ENCODE measurements at places on chromosomes 4 and X. TPM values are rescaled to one million over a fixed set of nuclear protein-coding genes. Genes with fewer than 3 reads are reported as not detected.

DNA sequence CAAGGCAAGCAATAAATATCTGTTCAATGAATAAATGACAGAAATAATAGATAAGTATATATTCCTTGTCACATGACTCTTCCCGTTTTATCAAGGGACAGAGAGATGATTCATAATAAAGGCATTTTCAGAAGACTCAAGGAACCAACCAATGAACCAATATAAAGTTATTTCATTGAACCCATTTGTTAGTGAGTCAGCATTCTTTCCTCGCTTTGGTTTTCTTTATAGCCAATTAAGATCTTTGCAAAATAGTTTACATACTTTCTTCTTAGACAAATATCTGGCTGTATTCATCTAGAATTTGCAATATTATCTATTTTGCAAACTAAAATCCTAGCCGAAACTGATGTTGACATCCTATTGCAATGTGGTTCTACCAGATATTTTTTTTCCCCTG is 269.4 kb downstream of the IL15 start:
- no peak overlapping the region for H3K4me3 ChIP-seq
- no peaks in the 10 kb centered on the region for H3K4me1 ChIP-seq
- no peak for DNase-seq
- H3K27me3 ChIP-seq: no peaks in the 10 kb centered on the region

DNA sequence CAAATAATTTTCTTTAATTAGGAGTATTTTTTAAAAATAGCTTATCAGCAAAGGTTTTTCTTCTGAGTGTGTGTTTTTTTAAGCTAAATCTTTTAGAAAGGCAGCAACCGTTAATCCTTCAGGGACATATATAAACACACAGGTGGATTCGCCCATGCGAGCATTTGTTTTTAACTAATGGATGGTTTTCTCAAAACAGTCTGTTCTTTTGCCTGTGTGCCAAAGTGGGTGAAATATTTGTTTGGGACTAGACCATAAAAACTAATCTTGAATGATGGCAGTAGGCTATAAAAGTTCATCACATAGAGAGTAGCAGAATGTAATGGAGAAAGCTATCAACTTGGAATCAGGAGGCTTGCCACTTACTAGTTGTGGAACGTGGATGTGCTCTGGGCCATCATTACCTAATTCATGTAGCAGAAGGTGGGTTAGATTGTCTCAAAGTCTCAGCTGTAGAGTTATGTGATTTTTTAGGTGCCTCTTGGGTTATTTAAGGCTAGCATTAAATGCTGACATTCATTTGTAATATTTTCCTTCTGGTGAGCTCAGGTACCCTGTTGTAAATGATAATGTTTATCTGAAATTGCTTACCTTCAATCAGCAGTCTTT is 7.4 kb upstream of the TAPT1 start:
- peaks cover 7% of the 10 kb centered on the region for H3K4me1 ChIP-seq
- no peaks in the 10 kb centered on the region for H3K27me3 ChIP-seq
- no peaks in the 10 kb centered on the region for H3K36me3 ChIP-seq
- no peak overlapping the region for H3K4me3 ChIP-seq
- DNase-seq: no peak

DNA sequence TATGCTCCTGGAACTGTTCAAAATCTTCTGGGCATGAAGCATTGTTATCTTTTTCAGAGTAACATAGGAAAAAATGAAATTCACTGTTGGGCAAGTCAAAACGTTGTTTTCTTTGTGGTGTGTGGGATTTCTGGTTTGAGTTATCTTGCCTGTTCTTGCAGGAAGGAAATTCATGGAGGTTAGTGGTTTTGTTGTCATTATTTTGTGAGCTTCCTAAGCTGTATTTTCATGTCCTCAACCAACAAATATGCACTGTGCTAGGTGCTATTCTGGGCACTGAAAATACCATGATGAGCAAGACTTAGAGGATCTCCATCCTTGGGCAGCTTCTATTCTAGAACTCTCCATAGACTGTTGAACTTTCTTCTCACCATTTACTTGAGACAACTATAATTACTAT is 16.9 kb downstream of the SPINK2 start:
- no peaks in the 10 kb centered on the region for H3K27me3 ChIP-seq
- no peak overlapping the region for H3K27ac ChIP-seq
- no peak overlapping the region for H3K4me3 ChIP-seq
- no peaks in the 10 kb centered on the region for H3K4me1 ChIP-seq
- no peaks in the 10 kb centered on the region for H3K36me3 ChIP-seq
- DNase-seq: no peak

DNA sequence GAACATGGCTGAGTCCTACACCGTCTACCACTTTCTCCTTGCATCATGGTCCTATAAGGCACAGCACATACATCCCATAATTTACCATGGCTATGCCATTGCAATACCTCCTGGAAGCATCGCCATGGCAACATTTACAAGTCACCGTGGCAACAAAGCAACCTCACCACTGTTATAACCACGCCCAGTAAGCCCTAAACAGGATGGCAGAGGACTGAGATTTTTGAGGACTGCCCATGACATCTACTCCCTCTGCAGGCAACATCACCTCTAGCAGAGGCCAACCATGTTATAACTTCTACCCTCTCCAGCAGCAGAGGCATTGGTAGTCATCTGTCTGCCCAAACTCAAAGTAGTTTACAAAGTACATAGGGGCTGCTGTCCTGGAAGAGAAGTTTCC is 29.7 kb downstream of the BCOR start:
- DNase-seq: no peak
- no peak overlapping the region for H3K4me3 ChIP-seq
- no peak overlapping the region for H3K27ac ChIP-seq
- peaks cover 52% of the 10 kb centered on the region for H3K36me3 ChIP-seq
- H3K4me1 ChIP-seq: no peaks in the 10 kb centered on the region

GRCh38 chr4:182307746-182308145 is 64.5 kb downstream of the TENM3 start:
- H3K27ac ChIP-seq: no peak overlapping the region
- H3K36me3 ChIP-seq: no peaks in the 10 kb centered on the region
- H3K4me1 ChIP-seq: no peaks in the 10 kb centered on the region

- no peaks in the 10 kb centered on the region for H3K4me1 ChIP-seq
- H3K27me3 ChIP-seq: no peaks in the 10 kb centered on the region
- no peak for DNase-seq
- no peak overlapping the region for H3K27ac ChIP-seq
These were observed 257.7 kb downstream of the THOC2 start for GRCh38 chrX:123475068-123475724.

DNA sequence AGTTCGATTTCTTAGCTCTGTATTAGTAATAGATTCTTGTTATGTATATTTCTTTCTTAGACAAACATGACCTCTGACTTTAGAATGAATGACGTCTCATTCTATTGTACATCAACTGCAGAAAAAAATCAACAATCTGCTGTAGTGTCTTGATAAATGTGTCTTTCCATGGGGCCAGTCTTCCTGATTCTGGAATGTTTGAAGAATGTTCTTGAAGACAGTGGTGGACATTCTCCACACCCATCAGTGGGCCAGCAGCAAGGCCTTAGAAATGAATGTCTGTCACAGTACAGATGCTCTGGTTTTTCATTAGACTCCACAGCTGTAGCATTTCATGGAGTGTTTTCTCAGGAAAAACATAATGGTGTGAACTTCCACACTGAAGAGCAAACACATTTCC is 63.2 kb upstream of the FAM47B start:
- no peaks in the 10 kb centered on the region for H3K4me1 ChIP-seq
- H3K36me3 ChIP-seq: no peaks in the 10 kb centered on the region
- no peak overlapping the region for H3K27ac ChIP-seq
- no peaks in the 10 kb centered on the region for H3K27me3 ChIP-seq

DNA sequence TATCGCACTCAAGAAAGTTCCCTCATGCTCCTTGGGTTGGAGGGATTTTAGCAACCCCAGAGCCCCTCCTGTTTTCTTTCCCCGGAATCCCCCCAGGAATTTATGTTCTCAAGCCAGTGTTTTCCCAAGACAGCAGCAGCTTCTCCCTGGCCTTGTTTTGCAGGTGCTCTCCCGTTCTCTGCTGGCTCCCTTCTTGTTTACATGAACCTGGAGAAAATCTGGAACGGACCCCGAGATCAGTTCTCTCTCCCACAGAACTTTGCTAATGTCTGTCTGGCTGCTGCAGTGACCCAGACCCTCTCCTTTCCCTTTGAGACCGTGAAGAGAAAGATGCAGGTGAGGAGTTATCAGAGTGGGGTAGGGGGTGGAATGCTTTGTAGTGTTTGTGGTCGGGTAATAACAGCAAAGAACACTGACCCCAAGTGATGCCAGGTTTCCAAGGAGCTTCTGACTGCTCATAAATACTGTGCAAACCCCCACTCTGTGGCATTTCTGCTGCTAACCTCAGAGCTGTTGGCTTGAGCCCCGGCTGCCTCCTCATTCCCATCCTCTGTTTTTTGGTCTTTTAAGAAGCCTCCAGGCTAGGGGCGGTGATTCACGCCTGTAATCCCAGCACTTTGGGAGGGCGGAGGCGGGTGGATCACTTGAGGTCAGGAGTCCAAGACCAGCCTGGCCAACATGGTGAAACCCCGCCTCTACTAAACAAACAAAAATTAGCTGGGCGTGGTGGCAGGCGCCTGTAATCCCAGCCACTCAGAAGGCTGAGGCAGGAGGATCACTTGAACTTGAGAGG is 11.1 kb downstream of the SLC25A43 start:
- no peak overlapping the region for H3K4me3 ChIP-seq
- no peak for DNase-seq
- no peak overlapping the region for H3K27ac ChIP-seq

GRCh38 chr4:76571274-76571673 is 136.2 kb downstream of the SHROOM3 start:
- H3K36me3 ChIP-seq: no peaks in the 10 kb centered on the region
- no peak overlapping the region for H3K27ac ChIP-seq
- H3K4me3 ChIP-seq: no peak overlapping the region

DNA sequence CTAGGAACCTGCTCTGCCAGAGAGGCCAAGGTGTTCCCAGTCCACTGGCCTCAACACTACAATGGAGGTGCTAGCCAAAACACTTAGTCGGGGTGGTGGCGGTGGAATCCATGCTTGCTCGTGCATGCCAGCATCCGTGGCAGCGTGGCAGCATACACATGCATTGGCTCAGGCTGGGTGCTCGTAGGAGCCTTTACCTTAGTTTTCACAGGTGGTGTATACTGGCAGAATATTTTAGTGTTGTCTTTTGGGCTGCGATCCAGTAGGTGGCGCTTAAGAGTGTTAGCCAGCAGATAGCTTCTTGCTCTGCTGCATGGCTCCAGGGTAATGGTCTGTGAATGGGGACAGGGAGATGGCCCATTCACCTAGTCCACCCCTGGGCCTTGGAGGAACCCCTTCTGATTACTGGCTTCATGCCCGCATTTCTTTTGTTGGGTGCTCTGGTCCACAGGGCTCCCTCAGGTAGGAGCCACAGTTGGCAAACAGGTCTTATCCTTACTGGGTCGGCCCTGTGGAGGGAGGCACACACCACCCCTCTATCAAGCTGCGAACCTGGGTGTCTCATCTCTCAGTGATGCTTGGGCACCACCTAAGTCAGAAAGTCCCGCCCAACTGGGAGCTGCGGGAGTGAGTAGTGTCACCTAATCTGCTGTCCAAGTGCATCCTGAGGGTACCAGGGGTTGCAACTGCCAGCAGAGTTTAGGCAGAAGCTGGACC is 40.0 kb downstream of the RIPPLY1 start:
- no peaks in the 10 kb centered on the region for H3K4me1 ChIP-seq
- no peak for DNase-seq
- no peak overlapping the region for H3K27ac ChIP-seq
- no peaks in the 10 kb centered on the region for H3K36me3 ChIP-seq
- no peaks in the 10 kb centered on the region for H3K27me3 ChIP-seq
- no peak overlapping the region for H3K4me3 ChIP-seq

- H3K4me3 ChIP-seq: no peak overlapping the region
- no peaks in the 10 kb centered on the region for H3K27me3 ChIP-seq
- H3K4me1 ChIP-seq: no peaks in the 10 kb centered on the region
- no peaks in the 10 kb centered on the region for H3K36me3 ChIP-seq
These were observed 846.7 kb upstream of the EPHA5 start for GRCh38 chr4:66516940-66517339.

DNA sequence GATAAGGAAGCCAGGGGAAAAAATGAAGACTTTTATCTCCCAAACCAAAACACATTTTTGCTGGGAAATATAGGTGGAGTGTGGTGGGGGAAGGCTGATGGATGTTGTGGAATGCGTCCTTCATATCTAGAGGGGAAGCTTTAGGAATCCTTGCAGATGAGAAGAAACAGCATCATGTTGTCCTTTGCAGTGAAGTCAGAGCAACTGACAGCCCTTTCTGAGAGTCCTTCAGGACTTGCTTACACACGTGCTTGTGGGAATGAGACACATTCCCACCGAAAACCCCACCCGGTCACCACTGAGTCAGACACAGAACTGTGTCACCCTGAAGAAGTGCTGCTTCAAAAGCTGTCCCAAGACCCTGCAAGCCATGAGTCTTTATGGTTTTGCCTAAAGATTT is 81.5 kb downstream of the SHROOM2 start:
- no peak overlapping the region for H3K27ac ChIP-seq
- no peaks in the 10 kb centered on the region for H3K27me3 ChIP-seq
- DNase-seq: no peak
- no peak overlapping the region for H3K4me3 ChIP-seq
- no peaks in the 10 kb centered on the region for H3K36me3 ChIP-seq

GRCh38 chr4:174420316-174420715 is 102.0 kb downstream of the HPGD start:
- no peak overlapping the region for H3K27ac ChIP-seq
- H3K4me1 ChIP-seq: no peaks in the 10 kb centered on the region
- no peak for DNase-seq
- H3K27me3 ChIP-seq: no peaks in the 10 kb centered on the region

DNA sequence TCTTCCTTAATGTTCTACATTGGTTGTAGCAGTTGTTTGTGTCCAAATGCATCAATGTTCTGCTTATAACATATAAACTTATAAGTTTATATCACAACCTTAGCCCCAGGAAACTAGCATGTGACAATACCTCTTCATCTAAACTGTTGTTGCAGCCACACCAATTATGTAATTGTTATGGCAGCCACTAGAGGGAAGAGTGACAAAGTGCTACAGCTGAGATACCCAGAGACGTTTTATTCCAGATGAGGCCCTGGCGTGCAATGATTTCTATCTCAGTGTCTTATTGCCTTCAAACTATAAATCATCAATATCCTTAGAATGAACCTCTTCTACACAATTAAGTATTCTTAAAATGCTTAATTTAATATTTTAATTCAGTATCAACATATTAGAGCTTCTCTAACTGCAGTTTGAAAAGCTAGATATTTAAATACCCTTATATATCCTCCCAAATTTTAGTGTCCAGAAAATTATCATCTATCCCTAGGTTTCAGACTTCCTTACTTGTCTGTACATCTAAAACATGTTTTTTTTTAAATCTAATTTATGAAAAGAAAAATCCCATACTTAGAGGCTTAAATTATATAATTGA is 171.6 kb downstream of the PCDH10 start:
- no peak overlapping the region for H3K4me3 ChIP-seq
- no peaks in the 10 kb centered on the region for H3K4me1 ChIP-seq
- H3K27ac ChIP-seq: no peak overlapping the region
- no peaks in the 10 kb centered on the region for H3K36me3 ChIP-seq
- no peak for DNase-seq

POU3F4 gene
- total RNA-seq: not detected

RBM46 gene
- total RNA-seq: not detected

NBDY gene
- total RNA-seq: 39.5 TPM

APLN gene
- 6.9 TPM for total RNA-seq

XK gene
- 2.5 TPM for total RNA-seq

CSAG2 gene
- total RNA-seq: not detected

BEX5 gene
- total RNA-seq: 4.7 TPM

STATH gene
- total RNA-seq: not detected

CNKSR2 gene
- total RNA-seq: 3.8 TPM

MUC7 gene
- total RNA-seq: not detected

MAGEA2B gene
- total RNA-seq: not detected

MAGEA12 gene
- not detected for total RNA-seq

SPATA4 gene
- total RNA-seq: 0.20 TPM

DCAF4L1 gene
- 0.15 TPM for total RNA-seq

PITX2 gene
- not detected for total RNA-seq
